ELR (cell line): ENCODE measurements at places on chromosomes 1 and 21.

DNA sequence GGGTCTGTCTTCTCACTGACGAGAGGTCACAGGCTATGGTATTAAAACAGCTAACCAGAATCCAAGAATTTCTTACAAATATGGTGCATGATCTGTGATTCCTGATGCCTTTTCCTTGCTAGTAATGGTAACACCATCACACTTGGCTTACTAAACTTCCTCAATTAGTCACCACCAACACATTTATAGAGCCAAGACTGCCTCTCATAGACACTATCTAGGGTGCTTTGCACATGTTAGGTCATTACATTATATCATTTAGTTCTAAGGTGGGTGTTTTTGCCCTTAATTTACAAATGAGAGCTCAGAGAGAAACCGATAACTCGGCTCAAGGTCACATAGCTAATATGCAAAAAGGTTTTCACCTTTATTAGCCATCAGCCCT lies 8.7 kb downstream of the KIF21B start:
- DNase-seq = no peak

DNA sequence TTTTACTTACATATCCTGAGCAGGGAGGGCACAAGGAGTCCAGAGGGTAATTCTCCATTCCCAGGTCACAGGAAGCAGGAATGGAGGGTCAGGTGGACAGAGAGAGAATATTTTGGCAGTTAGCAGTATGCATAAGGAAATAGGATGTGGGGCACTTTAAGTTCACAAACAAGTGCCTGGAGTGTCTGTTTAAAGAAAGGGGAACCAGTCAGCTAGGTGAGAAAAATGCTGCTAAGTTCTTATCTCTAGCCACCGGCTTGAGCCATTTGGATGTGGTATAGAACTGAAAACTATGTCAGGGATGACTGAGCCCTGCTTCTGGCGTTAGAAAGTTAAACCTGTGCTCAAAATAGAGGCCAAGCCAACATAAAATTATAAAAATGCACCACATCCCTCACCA lies 739.7 kb upstream of the NCAM2 start:
- DNase-seq = no peak

GRCh38 chr1:61092642-61093041 lies 10.3 kb downstream of the NFIA start:
- DNase-seq = no peak

- DNase-seq = no peak
These were observed 7.5 kb upstream of the PUM1 start for GRCh38 chr1:31073044-31073443.

- no peak for DNase-seq
These were observed 493.2 kb upstream of the NFIA start for GRCh38 chr1:60589046-60589748.

DNA sequence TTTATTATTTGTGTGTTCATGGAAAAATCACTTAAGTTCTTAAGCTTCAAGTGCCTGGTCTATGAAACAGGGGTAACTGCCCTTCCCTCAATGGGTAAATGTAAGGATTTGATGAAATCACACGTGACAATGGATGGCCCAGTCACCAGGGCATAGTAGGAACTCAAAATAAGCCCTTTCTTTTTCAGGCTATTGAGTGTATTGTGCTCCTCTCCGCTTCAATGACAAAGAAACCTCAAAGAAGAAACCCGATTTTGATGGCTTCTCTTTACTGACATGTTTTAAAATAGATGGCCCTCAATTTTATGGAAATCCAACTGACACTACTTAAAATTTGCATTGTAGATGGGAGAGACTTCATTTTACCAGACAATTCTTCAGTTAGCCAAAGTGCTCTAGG lies 543.5 kb downstream of the OMA1 start:
- DNase-seq = no peak

DNA sequence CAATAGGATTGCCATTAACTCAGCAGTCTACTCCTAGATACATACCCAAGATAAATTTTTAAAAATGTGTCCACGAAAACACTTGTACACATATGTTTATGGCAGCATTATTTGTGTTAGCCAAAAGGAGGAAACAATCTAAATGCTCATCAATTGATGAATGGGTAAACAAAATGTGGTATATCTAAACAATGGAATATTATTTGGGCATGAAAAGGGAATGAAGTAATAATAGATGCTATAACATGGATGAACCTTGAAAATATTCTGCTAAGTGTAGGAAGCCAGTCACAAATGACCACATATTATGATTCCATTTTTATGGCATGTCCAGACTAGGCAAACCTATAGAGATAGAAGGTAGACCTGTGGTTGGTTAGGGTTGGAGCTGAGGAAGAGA lies 34.3 kb downstream of the CFHR5 start:
- no peak for DNase-seq

GRCh38 chr1:98706173-98706843 lies 44.8 kb downstream of the SNX7 start:
- no peak for DNase-seq

DNA sequence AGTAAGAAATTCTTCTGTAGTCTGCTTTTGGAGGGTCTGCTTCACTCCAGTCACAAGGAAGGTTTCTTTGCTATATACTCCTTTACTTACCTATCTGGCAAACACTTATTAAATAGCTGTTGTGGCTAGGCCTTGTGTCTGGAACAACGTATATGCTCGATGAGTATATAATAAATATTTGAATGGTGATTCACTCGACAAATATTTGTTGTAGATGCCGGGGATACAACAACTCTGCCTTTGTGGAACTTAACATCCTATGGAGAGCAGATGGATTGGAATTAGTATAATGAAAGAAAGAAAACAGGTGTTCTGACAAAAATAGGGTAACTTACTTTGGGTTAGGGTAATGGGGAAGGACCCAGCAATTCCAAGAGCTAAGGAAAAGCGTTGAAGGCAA lies 31.1 kb downstream of the KPNA6 start:
- DNase-seq = peak; percentile 89

GRCh38 chr1:56187405-56187804 lies 392.0 kb downstream of the PLPP3 start:
- no peak for DNase-seq

- no peak for DNase-seq
These were observed 4.7 kb upstream of the CCDC24 start for GRCh38 chr1:43986712-43987111.
